ENCODE measurements at places on chromosomes 4 and X.

DNA sequence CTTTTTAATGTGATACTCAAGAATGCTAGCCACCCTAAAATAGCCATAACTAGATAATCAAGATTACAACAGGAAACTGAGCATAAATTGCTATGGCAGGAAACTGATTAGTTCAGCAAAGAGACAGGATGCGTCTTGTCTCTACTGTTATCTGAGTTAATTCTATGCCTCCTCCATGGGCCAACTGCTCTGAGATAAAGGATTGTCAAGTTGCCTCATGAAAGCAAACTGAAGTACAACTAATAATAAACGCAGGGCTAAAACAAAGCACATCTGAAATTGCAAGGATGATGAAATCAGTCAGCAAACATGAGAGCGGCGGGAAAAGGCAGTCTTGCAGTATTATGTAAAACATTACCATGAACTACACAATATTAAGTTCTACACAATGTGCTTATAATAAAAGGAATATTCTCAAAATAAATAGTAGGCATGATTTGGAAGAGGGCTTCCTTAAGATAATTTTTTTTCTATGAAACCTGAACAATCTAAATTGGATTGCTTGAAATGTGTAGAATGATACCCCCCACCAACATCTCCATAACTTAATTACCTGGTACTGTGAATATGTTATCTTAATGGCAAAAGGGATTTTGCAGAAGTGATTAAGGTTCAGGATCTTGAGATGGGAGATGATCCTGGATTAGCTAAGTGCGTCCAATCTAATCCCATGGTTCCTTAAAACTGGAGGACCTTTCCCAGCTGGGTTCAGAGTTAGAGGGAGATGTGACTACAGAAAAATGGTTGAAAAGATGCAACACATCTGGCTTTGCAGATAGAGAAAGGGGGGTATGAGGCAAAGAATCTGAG lies 65.9 kb downstream of the ANTXR2 start:
- no peaks in the 10 kb centered on the region for H3K4me1 ChIP-seq
- no peaks in the 10 kb centered on the region for H3K27me3 ChIP-seq
- H3K36me3 ChIP-seq: no peaks in the 10 kb centered on the region
- no peak for DNase-seq
- H3K27ac ChIP-seq: no peak overlapping the region
- no peak overlapping the region for H3K4me3 ChIP-seq

- no peaks in the 10 kb centered on the region for H3K36me3 ChIP-seq
- H3K4me3 ChIP-seq: no peak overlapping the region
- no peak for DNase-seq
- H3K4me1 ChIP-seq: no peaks in the 10 kb centered on the region
- H3K27me3 ChIP-seq: no peaks in the 10 kb centered on the region
Observed at GRCh38 chrX:119753639-119754257, 4.6 kb upstream of the SOWAHD start.

- DNase-seq: no peak
- peak overlapping the region; percentile 58 for H3K27ac ChIP-seq
- no peaks in the 10 kb centered on the region for H3K36me3 ChIP-seq
- H3K4me1 ChIP-seq: no peaks in the 10 kb centered on the region
- no peaks in the 10 kb centered on the region for H3K27me3 ChIP-seq
Observed at GRCh38 chrX:103405009-103405333, 28.6 kb downstream of the BEX3 start.

- no peak for DNase-seq
- no peaks in the 10 kb centered on the region for H3K4me1 ChIP-seq
- no peak overlapping the region for H3K4me3 ChIP-seq
- no peak overlapping the region for H3K27ac ChIP-seq
Observed at GRCh38 chr4:69518538-69519198, 23.0 kb upstream of the UGT2B4 start.

DNA sequence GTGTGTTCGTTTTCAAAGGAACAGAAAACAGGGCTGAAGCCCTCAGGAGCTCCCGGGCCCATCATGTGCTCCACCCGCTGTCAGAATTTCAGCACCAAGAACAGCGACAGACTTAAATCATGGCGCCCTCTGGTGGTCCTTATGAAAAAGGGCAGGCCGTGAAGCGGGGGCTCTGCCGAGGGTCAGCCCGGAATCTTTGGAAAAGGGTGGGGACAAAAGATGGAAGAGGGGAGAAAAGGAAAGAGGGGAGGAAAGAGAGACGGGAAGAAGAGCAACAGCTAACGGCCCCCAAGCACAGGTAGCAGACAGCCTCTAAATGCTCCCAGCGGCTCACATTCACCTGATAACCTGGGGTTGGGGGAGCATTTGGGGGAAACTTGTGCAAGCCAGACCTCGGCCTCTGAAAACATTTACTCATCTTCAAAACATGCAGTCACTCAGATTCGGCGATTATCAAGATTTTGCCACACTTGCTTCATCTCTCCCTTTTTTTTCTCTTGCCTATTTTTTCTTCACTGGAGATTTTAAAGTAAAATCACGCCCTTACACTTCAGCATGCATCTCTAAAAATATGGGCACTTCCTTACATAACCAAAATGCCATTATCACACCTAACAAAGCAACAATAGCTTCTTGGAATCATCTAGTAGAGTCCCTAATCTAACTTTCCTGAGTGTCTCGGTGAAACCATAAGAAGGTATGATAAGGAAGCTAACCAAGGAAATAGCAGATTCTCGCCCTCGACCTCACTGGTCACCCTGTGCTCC lies 28.1 kb upstream of the MAN2B2 start:
- no peak overlapping the region for H3K27ac ChIP-seq
- DNase-seq: no peak
- H3K4me3 ChIP-seq: no peak overlapping the region
- H3K27me3 ChIP-seq: no peaks in the 10 kb centered on the region

DNA sequence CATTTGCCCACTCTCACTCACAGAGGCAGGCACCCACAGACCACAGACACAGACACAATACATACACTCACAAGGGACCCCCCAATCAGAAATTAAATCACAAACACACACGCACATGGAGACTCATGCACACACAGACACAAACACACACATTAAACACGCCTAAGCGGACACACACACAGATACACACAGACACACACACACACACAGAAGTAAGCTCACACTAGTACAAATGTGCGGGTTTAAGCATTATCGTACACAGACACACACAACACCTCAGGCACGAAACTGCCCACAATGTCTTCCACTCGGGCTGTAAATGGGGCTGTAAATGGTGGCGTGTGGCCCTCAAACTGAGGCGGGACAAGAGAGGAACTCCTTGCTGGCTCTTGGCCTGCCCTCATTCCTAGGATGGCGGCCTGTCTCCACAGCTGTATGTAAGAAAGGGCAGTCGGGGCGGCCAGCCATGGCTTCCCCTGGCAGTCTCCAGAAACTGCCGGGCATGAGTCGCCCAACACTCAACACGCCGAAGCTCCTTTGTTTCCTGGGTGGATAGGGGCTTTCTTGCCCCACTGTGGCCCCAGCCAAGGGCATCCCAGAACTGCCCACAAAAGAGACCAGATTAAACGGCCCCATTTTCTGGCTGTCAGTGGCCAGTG lies 53.9 kb downstream of the NBDY start:
- no peaks in the 10 kb centered on the region for H3K4me1 ChIP-seq
- DNase-seq: no peak
- peak overlapping the region; percentile 56 for H3K4me3 ChIP-seq
- H3K27ac ChIP-seq: peak overlapping the region; percentile 79
- H3K27me3 ChIP-seq: no peaks in the 10 kb centered on the region

DNA sequence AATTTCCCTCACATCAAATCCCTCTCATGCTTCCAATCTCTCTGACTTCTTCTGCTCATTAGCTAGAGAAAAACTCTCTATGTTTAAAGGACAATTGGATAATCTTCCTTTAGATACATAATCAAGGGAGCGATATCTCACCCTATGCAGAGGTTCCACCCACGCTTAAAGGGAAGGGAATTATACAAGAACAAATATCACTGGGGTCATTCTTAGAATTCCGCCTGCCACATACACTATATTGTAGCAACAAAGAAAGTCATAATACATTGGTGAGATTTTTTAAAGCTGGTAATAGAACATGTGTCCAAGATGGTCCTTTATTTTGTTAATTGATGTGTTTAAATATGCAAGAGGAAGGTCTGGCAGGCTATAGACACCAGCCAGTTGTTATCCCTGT lies 31.5 kb downstream of the NKX6-1 start:
- H3K27ac ChIP-seq: no peak overlapping the region
- H3K4me3 ChIP-seq: no peak overlapping the region
- H3K36me3 ChIP-seq: no peaks in the 10 kb centered on the region
- H3K27me3 ChIP-seq: no peaks in the 10 kb centered on the region
- H3K4me1 ChIP-seq: no peaks in the 10 kb centered on the region
- no peak for DNase-seq

GRCh38 chr4:1399508-1400190 lies 6.6 kb downstream of the NKX1-1 start:
- no peaks in the 10 kb centered on the region for H3K4me1 ChIP-seq
- H3K4me3 ChIP-seq: no peak overlapping the region
- DNase-seq: no peak
- H3K36me3 ChIP-seq: no peaks in the 10 kb centered on the region
- H3K27me3 ChIP-seq: peaks cover 23% of the 10 kb centered on the region
- H3K27ac ChIP-seq: no peak overlapping the region

DNA sequence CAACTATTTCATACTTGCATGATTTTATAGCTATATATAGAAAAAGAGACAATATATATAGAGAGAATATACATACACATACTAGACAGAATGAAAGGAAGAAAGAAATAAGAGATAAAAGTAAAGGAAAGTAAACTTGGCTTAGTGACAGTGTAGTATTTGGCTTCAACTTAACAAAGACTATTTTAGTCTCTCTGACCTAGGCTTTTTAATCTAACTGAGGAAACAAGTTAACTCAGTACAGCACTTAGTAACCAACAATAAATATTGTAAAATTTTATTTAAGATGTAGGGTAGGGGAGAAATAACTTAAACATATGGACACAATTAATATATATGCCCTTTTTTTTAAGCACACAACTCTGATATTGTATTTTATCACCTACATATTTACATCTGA lies 249.0 kb upstream of the MAB21L2 start:
- no peak overlapping the region for H3K4me3 ChIP-seq
- peaks cover 3% of the 10 kb centered on the region for H3K4me1 ChIP-seq
- no peaks in the 10 kb centered on the region for H3K27me3 ChIP-seq
- no peaks in the 10 kb centered on the region for H3K36me3 ChIP-seq
- H3K27ac ChIP-seq: no peak overlapping the region
- DNase-seq: no peak

GRCh38 chrX:39065051-39065871 lies 264.0 kb downstream of the MID1IP1 start:
- H3K36me3 ChIP-seq: no peaks in the 10 kb centered on the region
- no peak overlapping the region for H3K4me3 ChIP-seq
- no peak for DNase-seq
- H3K27ac ChIP-seq: no peak overlapping the region
- H3K4me1 ChIP-seq: no peaks in the 10 kb centered on the region

DNA sequence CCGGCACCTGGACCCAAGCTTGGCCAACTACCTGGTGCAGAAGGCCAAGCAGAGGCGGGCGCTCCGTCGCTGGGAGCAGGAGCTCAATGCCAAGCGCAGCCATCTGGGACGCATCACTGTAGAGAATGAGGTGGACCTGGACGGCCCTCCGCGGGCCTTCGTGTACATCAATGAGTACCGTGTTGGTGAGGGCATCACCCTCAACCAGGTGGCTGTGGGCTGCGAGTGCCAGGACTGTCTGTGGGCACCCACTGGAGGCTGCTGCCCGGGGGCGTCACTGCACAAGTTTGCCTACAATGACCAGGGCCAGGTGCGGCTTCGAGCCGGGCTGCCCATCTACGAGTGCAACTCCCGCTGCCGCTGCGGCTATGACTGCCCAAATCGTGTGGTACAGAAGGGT lies 3.7 kb downstream of the SUV39H1 start:
- no peak for DNase-seq
- no peaks in the 10 kb centered on the region for H3K4me1 ChIP-seq
- no peak overlapping the region for H3K4me3 ChIP-seq
- peaks cover 3% of the 10 kb centered on the region for H3K36me3 ChIP-seq

- H3K4me1 ChIP-seq: no peaks in the 10 kb centered on the region
- peak; percentile 63 for DNase-seq
- no peaks in the 10 kb centered on the region for H3K27me3 ChIP-seq
- no peak within 1 kb of the TSS for H3K27ac ChIP-seq
Observed at GRCh38 chr4:107035819-107036583, at the start of gene DKK2. DKK2 (minus strand) TSS chr4:107036313; CDS start chr4:107035591, 722 bp downstream.

GRCh38 chr4:683982-684622 lies 4.8 kb downstream of the SLC49A3 start:
- H3K4me1 ChIP-seq: peaks cover 8% of the 10 kb centered on the region
- H3K27me3 ChIP-seq: peaks cover 10% of the 10 kb centered on the region
- no peak for DNase-seq
- H3K27ac ChIP-seq: no peak overlapping the region

GRCh38 chr4:177099211-177099610 lies 210.5 kb upstream of the NEIL3 start:
- no peak overlapping the region for H3K27ac ChIP-seq
- H3K36me3 ChIP-seq: no peaks in the 10 kb centered on the region
- no peaks in the 10 kb centered on the region for H3K27me3 ChIP-seq
- H3K4me1 ChIP-seq: no peaks in the 10 kb centered on the region
- H3K4me3 ChIP-seq: no peak overlapping the region
- no peak for DNase-seq

DNA sequence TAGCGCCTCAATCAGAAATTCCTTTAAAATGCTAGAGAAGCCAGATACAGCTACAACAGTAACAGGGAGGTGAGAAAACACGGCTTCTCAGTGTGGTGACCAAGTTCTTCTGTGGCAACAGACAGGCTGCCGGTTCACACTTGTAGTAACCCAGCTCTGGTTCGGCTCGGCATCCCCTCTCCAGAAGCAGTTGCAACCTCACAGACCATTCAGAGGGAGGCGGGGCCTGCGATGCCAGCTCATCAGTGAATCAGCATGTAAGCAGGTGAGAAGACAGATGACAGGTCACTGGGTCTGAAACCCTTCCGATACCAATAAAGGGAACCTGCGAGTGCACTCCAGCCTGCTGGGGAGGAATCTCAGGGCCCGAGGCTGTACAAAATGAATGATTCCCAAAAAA lies 251.0 kb downstream of the KCNIP4 start:
- no peaks in the 10 kb centered on the region for H3K36me3 ChIP-seq
- no peaks in the 10 kb centered on the region for H3K4me1 ChIP-seq
- no peaks in the 10 kb centered on the region for H3K27me3 ChIP-seq

DNA sequence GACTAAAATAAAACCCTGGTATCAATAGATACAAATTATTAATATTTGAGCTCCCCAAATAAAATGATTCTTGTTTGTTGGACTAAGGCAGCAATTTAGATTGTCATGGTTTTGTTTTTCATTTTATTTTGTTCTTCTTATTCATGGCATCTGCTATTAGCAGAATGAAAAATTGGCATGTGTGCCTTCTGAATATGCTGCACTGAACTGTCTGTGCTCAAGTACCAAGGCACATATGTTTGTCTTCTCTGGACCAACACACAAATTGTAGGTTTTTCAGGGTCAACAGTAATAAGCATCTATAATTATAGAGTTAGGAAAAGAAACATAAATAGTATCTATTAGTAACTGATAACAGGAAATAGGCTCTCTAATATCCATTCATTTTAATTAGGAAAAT lies 121.1 kb downstream of the BANK1 start:
- H3K27ac ChIP-seq: no peak overlapping the region
- no peak overlapping the region for H3K4me3 ChIP-seq
- DNase-seq: no peak
- H3K4me1 ChIP-seq: no peaks in the 10 kb centered on the region
- no peaks in the 10 kb centered on the region for H3K27me3 ChIP-seq

GRCh38 chr4:53855581-53856250 lies 208.7 kb downstream of the CHIC2 start:
- no peaks in the 10 kb centered on the region for H3K4me1 ChIP-seq
- no peaks in the 10 kb centered on the region for H3K36me3 ChIP-seq
- no peak for DNase-seq
- H3K27ac ChIP-seq: peak overlapping the region; percentile 34

- H3K4me3 ChIP-seq: no peak overlapping the region
- no peaks in the 10 kb centered on the region for H3K36me3 ChIP-seq
- no peaks in the 10 kb centered on the region for H3K27me3 ChIP-seq
- no peak overlapping the region for H3K27ac ChIP-seq
- DNase-seq: no peak
- H3K4me1 ChIP-seq: no peaks in the 10 kb centered on the region
Observed at GRCh38 chr4:126071346-126072333, 756.9 kb downstream of the FAT4 start.
